ENCODE measurements at places on chromosomes 12 and 14.

DNA sequence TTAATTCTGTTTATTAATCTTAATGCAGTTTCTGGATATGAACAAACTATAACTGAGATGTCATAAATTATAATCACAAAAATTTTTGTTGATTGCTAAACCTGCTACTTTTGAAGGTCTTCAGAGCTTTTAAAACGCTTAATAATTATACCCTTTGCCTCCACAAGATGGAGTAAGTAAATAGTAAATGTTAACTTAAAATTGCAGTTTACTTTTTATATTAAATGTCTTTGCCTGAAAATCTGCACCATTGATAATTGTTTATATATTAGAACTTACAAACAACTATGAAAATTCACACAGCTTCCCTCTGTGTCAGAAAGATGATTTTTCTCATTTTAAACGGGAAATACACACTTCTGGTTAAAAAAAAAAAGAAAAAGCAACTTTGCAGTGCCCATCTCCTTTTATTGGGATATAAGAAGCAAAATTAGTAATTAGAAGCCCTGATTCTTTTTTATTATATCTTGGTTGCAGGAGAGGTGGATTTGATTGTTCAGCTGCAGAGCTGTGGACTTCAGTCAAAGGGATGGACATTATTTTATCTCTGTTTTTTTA lies 35.6 kb downstream of the SCFD1 start:
- peak; percentile 11 for DNase-seq

DNA sequence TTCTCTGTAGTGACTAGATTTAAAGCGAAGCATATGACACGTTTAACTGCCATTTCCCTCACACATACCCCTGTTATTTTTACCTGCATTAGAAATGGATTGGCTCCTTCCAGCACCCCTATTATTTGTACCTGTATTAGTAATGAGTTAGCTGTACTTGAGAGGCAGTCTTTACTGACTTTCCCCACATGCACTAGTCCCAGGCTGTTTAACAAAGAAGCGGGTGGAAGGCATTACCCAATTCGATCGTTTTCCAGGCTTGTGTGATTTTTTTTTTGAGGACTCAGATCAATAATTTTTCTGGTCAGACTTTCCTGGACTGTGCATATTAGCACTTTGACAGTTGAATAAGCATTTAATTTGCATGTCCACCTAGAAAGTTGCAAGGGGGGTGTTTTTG lies 46.4 kb downstream of the RAD52 start:
- DNase-seq = no peak

- DNase-seq = no peak
Observed at GRCh38 chr12:89899651-89900050, 191.0 kb upstream of the ATP2B1 start.

- no peak for DNase-seq
Observed at GRCh38 chr12:68175557-68176061, 16.1 kb upstream of the IFNG start.

- no peak for DNase-seq
Observed at GRCh38 chr12:103050273-103050672, 92.8 kb downstream of the ASCL1 start.
